Esophagus (tissue), 2 donors: ENCODE measurements at places on chromosomes 11 and 22. TPM values are rescaled to one million over a fixed set of nuclear protein-coding genes. Genes with fewer than 3 reads are reported as not detected.

Gene SLC22A6
- not detected for polyA plus RNA-seq

Gene LIF
- polyA plus RNA-seq: 1.0 TPM

Gene OR51D1
- not detected for polyA plus RNA-seq

Gene MMP7
- polyA plus RNA-seq: 0.10 TPM

Gene LRP4
- 2.6 TPM for polyA plus RNA-seq

Gene PTPMT1
- polyA plus RNA-seq: 38.2 TPM

Gene COMT
- polyA plus RNA-seq: 218 TPM

Gene ZNF214
- polyA plus RNA-seq: 0.45 TPM

Gene CELSR1
- polyA plus RNA-seq: 19.8 TPM

Gene MAPK11
- 6.1 TPM for polyA plus RNA-seq

Gene NPTXR
- 0.28 TPM for polyA plus RNA-seq

Gene ADAMTS8
- polyA plus RNA-seq: 3.1 TPM

Gene HPX
- polyA plus RNA-seq: 0.26 TPM

Gene CNGA4
- polyA plus RNA-seq: 0.06 TPM

Gene TIRAP
- polyA plus RNA-seq: 4.1 TPM

Gene TRPM5
- polyA plus RNA-seq: 0.01 TPM
